ENCODE measurements at places on chromosomes 6 and 20.

DNA sequence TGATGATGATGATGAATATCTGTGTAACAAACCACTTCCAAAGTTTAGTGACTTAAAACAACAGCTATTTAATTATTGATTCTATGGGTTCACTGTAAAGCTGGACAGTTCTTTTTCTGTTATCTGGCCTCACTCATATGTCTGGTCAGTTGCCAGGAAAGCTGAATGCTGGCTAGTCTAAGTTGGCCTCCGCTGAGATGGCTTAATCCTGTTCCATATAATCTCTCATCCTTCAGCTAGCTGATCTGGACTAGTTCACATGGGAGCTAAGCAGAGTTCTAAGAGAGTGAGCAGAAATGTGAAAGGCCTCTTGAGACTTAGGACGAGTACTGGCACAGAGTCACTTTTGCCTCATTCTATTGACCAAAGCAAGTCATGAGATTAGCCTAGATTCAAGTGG, 334.7 kb upstream of the FLRT3 start:
- DNase-seq = no peak

GRCh38 chr6:37182736-37183590, 13.0 kb downstream of the PIM1 start:
- no peak for DNase-seq

GRCh38 chr6:131923356-131923755, 27.8 kb downstream of the CCN2 start:
- DNase-seq = peak; percentile 53

GRCh38 chr6:132568611-132569010, 1.5 kb upstream of the TAAR6 start:
- DNase-seq = no peak

DNA sequence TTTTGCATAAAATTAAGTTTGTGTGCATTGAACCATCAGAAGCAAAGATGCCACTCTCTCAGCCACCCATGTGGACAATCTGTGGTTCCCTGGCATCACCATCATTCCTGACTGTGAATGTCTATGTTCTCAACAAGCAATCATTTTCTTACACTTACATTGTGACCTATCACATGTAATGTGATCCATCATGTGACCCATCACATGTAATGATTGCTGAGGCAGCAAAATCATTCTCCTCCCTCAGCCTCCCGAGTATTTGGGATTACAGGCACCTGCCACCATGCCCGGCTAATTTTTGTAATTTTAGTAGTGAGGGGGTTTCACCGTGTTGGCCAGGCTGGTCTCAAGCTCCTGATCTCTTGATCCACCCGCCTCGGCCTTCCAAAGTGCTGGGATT, 22.0 kb upstream of the ZNF133 start:
- no peak for DNase-seq

- DNase-seq = no peak
Measured at GRCh38 chr6:168122521-168122920, 43.5 kb upstream of the FRMD1 start.

- DNase-seq = no peak
Measured at GRCh38 chr20:60332523-60332922, 374.3 kb downstream of the CDH26 start.

DNA sequence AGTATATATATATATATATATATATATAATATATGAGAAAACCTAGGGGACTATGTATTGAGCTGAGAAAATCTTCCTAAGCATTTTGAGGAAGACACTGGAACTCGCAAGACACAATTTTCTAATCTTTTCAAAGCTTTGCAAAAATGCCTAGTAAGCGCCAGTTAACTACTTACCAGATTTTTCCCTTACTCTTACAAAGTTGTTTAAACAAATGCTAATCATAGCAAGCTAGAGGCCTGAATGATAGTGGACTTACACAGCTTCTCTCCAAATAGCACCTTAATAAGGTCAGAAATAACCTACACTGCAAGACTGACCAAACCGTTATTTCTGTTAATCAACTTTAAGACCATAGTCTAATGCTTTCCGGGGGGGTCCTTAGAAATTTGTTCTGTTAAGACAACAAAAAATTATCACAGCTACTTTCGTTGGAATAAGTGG, 56.1 kb upstream of the HFE start:
- peak; percentile 13 for DNase-seq
